NCI-H187 treated with DMSO at 0.1 percent for 48 hours (cell line): ENCODE measurements at places on chromosomes 1 and 21.

- DNase-seq, result no peak
Measured at GRCh38 chr1:31010086-31010989, 55.2 kb downstream of the PUM1 start.

GRCh38 chr1:75630004-75630594 lies 19.2 kb upstream of the SLC44A5 start:
- DNase-seq, result no peak

- DNase-seq, result no peak
Measured at GRCh38 chr1:192749349-192749748, 59.5 kb upstream of the RGS2 start.

- DNase-seq, result no peak
Measured at GRCh38 chr1:168725831-168726230, 3.2 kb downstream of the DPT start.

GRCh38 chr1:183097438-183098051 lies 74.3 kb downstream of the LAMC1 start:
- no peak for DNase-seq

DNA sequence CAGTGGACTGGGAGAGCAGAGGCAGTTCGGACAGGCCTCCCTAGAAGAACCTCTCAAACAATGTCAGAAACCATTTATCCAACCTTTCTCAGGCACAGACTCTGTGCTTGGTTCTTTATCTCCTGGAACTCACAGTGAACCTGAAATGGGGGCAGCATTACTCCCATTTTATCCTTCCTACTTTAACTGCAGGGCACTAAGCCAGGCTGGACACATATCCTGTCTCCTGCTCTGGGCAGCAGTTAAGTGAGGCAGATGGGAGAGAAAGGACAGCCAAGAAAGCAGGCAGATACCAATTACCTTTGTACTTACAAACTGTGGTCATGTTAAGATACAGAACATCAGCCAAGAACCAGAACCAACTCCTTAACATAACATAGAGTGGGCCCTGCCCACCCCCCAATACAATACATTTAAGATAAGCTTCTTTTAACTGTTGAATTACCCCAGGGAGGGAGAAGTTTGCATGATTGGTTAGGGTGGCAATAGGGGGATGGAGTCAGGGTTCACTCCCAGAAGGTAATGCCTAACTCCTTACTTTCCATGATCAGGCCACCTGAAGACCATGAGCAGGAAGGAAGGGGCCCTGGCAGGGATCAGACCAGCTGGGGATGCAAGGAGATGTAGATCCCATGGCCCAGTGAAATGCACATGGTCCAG lies 10.9 kb downstream of the KDF1 start:
- no peak for DNase-seq

DNA sequence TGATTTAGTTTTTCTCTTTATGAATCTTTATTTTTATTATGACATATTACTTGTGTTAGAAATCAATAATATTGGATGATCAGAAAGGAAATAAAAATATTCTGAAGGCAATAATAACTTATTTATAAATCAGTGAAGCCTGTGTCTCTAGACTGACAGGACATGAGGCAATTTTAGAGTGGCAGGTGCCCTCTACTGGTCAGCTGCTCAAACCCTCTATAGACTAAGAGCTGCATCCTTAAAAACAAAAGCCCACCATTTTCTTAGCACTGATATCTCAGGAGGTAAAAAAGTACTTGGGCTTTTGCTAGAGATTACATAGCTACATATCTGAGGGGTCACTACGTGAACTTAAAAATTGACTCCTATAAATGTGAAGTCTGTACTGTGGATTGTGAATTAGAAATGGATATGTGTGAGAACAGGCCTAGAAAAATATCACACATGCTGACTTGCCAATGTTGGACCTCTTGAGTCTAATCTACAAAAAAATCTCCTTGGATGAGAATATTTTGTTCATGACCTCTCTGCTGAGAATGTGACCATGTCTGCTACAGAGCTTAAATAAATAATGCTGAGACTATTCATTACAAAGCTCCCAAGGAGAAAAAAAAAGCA lies 597.9 kb upstream of the ADAMTS5 start:
- no peak for DNase-seq

DNA sequence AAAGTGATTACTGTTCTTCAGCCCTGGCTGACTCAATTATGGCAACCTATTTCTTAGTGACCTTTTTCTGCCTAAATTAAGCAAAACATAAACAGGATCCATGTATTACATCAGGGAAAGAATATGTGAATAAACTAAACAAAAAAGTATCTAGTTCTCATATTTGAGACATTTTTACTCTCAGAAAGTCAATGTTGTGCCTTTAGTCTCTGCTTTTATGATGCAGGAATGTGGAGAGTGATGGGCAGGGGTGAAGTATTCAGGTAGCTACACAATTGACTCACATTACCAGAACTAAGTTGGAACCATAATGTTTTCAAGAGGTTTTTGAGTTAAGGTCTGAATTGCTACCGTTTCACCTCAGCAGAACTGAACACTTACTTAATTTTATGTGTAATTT lies 462.7 kb upstream of the CXADR start:
- no peak for DNase-seq

DNA sequence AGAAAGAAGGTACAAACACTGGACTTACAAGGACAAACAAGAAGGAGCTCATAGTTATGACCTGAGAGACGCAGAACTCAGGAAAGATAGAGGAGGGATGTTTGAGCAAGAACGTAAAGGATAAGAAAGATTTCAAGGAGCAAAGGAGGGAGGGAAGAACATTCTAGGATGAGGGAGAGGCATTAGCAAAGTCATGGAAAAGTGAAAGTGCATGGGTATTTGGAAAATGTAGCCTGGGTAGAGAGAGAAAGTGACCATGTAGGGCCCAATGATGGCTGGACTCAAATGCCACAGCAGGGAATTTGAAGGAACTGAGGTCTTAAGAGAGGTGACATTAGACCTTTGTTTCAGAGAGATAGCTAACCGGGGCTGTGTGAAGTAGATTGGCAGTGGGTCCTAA lies 76.5 kb downstream of the SYT6 start:
- DNase-seq, result no peak

GRCh38 chr1:89578151-89578550 lies 53.5 kb downstream of the LRRC8B start:
- no peak for DNase-seq

- DNase-seq, result no peak
Measured at GRCh38 chr1:165666152-165666825, 32.1 kb downstream of the ALDH9A1 start.

GRCh38 chr1:195462646-195463045 lies 1145.6 kb downstream of the KCNT2 start:
- DNase-seq, result no peak

DNA sequence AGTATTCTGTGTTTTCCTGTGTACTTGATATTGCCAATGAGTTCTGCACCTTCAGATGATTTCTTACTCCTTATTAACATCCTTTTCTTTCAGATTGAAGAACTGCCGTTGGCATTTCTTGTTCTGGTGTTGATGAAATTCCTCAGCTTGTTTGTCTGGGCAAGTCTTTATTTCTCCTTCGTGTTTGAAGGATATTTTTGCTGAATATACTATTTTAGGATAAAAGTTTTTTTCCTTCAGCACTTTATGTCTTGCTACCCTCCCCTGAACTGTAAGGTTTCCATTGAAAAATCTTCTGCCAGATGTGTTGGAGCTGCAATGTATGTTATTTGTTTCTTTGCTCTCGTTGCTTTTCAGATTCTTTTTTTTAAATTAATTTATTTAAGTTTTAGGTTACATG lies 265.9 kb downstream of the HHAT start:
- no peak for DNase-seq

GRCh38 chr1:240094041-240094722 lies 2.5 kb downstream of the FMN2 start:
- no peak for DNase-seq

- no peak for DNase-seq
Measured at GRCh38 chr1:118563981-118564951, 379.2 kb upstream of the SPAG17 start.

GRCh38 chr1:152191260-152191659 lies 32.2 kb upstream of the RPTN start:
- DNase-seq, result no peak

- no peak for DNase-seq
Measured at GRCh38 chr1:183653876-183654451, 848 bp upstream of the APOBEC4 start.

DNA sequence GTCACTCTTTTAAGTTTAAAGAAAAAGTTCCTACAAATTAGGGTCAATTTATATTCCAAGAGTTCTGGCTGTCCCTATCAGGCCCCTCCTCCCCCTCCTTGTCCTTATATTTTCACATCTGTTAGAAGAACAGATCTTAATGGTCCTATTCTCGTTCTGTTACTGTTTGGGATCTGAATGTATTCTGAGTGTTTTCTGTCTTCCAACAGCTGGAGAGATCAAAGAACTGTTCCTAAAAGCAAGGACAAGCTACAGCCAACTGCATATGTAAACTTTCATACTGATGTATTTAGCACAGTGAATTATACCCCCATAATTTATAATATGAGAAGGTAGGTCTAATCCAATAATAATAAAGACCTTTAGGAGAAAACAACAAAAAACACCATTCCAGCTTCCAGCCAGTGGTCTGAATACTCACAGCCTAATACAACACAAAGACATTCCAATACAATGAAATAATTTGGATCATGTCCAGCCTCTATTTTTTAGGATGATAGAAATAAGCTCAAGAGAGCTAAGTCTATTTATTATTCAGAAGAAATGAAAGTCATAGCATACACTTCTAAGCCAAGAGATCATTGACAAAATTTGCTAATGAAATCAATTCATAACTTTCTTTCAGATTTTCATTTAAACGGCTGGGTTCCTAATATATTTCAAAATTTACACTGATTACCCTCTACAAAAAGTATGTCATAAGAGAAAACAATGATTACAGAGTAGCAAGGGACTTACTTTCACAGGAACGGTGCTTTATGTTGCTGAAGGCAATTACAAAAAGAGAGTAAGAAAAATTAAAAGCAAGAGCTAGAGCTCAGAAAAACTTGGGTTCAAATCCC lies 25.3 kb downstream of the WLS start:
- DNase-seq, result no peak

DNA sequence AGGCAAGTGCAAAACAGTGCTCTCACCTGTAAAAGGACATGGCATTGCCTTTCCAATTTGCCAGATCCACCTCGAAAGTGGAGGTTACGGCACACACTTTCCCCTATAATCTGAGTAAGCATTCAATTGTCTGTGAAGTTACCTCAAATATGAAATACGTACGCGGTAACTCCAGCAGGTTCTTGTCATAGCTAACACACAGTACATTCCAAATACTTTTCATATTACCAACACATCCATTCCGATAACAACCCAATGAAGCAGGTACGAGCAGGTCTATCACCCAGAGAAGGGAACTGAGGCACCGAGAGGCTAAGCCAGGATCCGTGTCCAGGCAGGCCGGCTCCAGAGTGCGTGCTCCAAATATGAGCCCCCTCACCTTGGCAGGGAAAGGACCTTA lies 46.8 kb upstream of the LPAR3 start:
- DNase-seq, result no peak

DNA sequence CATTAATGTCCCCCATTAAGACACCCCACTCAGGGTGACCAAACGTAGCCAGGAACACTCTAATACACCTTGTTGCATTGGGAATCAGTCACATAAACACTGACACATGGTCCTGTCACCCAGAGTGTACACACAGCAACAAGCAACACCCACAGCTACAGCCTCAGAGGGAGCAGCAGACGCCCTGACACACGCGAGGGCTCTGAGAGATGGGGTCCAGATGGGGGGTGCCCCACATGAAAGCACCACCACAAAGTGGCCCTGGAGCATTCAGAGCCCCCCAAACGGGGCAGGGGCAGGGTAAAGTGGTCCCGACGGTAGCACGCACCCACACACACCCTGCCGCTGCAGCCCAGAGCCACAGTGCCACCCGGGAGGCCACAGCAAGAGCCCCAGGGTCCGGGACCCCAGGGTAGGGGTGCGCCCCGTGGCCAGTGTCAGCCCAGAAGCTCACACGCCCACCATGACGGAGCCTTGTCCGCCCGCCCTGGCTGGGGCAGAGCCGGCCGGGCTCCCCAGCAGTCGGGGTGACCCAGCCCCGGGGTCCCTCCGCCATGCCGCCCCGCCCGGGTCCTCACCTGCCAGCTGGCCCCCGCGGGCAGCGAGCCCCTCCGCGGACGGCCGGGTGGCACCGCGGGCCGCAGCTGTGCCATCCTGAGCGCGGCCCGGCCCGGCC lies 47.3 kb downstream of the RAP1GAP start:
- no peak for DNase-seq

- DNase-seq, result no peak
Measured at GRCh38 chr1:44424747-44425146, 19.7 kb downstream of the RNF220 start.

GRCh38 chr1:172938681-172939080 lies 112.1 kb downstream of the TNFSF18 start:
- no peak for DNase-seq

- no peak for DNase-seq
Measured at GRCh38 chr1:31761883-31762282, 2.3 kb downstream of the ADGRB2 start.

DNA sequence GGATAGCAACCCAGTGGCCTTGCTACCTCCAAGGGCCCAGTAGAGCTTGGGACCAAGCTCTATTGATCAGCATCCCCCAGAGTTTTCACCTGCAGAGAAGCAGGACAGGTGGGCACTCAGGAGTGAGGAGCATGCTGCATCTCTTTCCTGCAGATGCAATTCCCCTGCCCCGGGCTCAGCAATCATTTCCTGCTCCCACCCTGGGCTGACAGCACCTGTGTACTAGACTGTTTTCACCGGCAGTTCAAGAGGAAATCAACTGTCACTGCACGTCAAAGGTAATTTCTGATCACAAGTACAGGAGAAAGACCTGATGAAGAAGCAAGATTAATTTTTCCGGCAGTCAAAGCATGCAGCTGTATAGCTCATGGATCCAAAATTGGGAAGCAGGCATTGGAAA lies 8.8 kb upstream of the NT5C1A start:
- no peak for DNase-seq

DNA sequence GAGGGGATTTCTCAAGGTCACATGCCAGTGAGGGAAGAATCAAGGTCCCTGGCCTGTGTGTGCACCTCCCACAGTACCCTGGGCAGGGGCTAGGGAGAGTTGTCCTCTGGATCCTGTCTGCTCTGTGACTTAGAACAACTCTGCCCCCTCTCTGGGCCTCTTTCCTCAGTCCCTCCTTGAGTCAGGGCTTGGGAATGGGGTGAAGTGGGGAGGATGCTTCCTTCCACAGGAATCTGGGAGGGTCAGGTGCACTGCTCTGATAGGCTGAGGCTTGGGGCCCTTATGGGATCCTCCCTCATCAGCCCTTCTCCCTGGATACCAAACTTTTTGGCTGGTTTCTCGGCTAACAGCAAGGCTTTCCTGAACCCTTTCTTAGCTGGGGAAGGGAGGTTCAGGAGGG lies 2.5 kb downstream of the TRNP1 start:
- DNase-seq, result no peak
